Epithelial cell of umbilical artery (primary cell): ENCODE measurements at places on chromosomes 4 and X. TPM values are rescaled to one million over a fixed set of nuclear protein-coding genes. Genes with fewer than 3 reads are reported as not detected.

Gene FABP2
- total RNA-seq: not detected in 2 replicates

Gene ARSJ
- 68.2 and 85.9 TPM in 2 replicates for total RNA-seq

Gene TRPC5OS
- not detected in 2 replicates for total RNA-seq

Gene C4orf50
- not detected in 2 replicates for total RNA-seq

Gene MAGEE2
- total RNA-seq: not detected in 2 replicates

Gene HSFX1
- under 0.01 and 0.46 TPM in 2 replicates for total RNA-seq

Gene CYLC1
- total RNA-seq: not detected in 2 replicates

Gene SOWAHB
- not detected in 2 replicates for total RNA-seq

Gene KLB
- total RNA-seq: not detected in 2 replicates

Gene ALB
- total RNA-seq: not detected in 2 replicates

Gene HS3ST1
- under 0.01 TPM in 2 replicates for total RNA-seq

Gene CTAG1A
- total RNA-seq: not detected in 2 replicates

Gene BEND2
- total RNA-seq: not detected in 2 replicates
